ENCODE measurements at places on chromosomes 2 and 18.

DNA sequence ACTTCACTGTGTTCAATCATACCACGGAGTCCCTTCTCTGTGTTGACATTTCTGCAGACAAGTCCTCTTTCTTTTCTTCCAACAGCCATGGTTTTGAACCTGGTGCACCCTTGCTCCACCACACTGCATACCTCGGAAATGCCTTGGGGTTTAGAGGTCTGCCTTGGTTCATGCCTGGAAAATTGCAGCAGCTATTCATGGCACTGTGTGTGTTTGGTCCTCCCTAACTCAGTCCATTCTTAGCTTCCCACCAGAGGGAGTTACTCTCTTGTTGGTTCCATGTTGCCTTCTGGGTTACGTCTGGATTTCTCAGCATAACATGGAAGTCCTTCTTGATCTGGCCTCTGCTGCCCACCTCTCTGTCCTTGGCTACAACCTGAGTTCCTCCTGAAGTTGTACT, 206.0 kb downstream of the FHOD3 start:
- DNase-seq: no peak

DNA sequence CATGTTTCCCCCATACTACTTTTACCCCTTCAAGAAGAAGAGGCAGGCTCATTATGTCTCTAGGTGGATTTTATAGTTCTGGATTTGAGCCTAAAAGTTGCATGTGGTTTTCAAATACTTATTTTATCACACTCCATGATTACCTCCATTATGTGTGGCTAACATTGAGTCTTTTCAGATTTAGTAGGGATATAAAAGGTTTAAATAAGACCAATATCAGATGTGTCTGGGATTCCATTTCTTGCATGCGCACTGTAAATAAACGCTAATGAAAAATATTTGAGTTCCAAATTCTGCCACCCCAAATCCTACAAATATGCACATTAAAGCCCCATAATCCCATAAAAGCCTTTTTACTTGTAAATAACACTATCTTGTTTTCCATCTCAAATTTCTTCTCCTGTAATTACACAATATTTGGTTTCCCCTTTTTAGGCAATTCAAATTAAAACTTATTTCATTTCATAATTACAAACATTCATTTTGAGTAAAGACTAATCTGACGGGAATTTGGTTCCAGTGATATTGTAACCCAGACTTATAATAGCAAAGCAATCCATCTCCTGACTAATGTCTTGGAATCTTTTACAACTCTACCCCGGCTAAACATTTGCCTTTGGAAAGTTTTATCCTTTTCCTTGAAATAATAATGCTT, 600.0 kb downstream of the SLC4A3 start:
- DNase-seq: no peak

- no peak for DNase-seq
Observed at GRCh38 chr2:148110184-148110583, 89.3 kb downstream of the MBD5 start.

GRCh38 chr2:67277450-67277849, 119.7 kb upstream of the ETAA1 start:
- DNase-seq: no peak

DNA sequence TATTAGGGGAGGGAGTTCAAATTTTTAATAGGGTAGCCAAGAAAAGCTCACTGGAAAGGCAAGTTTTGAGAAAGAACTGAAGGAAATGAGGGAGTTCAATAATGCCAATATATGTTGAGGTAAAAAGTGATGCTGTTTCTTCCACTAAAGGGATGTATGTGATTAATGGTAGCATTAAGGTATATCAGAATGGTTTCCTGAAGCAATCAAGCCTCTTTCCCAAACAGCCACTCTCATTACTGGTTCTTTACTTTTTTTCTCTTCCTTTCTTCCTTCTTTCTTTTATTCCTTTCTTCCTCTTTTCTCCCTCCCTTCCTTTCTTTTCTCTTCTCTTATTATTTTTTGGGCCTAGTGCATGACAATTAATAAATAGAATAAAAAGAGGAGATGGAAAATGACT, 433.5 kb downstream of the SATB2 start:
- no peak for DNase-seq

DNA sequence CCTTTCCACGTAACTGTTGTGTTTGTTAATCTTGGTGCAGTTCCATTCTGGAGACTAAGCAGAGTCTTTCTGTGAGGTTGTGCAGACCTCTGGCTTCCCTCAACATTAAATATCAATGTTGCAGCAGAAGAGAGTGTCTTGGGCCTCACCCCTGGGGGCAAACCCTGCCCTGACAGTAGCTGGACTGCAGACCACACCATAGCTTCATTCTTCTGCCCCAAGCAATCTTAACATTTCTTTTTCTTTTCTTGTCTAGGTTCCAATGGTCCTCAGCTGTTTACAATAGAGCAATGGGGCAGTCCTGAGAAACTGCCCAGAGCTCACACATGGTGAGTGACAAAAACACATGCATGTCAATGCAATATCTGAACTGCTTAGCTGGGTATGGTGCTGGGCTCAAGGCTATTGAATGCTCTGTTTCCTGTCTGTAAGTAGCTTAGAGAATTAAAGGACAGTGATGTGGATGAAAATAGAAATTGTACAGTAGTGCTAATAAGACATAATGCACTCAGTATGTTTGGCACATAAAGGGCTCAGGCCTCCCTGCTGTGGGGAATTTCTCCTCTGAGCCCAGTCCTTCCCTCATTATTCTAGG, 237.6 kb downstream of the ALPK2 start:
- no peak for DNase-seq

- no peak for DNase-seq
Observed at GRCh38 chr2:234003972-234004617, 46.4 kb upstream of the SPP2 start.

DNA sequence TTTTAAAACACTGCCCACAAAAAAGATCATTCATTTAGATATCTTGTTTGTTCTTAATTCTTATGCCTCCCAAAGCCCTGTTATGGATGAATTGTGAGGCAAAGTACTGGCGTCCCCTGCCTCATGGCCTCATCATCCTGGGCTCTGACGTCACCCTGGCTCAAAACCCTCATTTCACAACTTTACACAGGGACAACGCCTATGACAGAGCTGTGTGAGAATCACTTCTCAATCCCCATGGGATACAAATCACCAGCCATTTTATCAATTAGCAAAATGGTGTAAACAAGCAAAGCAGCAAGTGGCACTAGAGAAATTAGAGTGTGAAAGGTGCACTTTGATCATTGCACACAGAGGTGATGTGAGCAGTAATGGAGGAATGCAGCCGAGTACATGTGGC, 16.6 kb downstream of the FHOD3 start:
- DNase-seq: no peak

DNA sequence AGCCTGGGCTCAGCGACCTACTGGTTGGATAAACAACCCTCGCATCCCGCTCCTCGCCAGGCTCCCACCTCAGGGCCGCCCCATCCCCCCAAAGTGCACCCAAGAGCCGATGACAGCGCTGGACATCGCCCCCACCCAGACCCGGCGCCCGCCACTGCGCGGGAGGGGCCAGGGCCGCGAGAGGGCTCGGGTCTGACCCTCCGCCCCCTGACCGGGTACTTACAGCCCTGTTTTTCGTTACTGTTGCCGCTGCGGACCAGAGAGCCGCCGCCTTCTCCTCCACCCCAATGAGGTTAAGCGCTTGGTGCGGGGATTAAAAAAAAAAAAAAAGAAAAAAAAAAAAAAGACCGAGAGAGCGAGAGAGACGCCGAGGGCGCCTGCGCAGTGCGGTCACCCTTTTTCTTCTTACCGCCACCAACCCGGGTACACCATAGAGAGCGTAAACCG, at the start of gene CLASP1:
TSS of gene CLASP1 (minus strand) at position 314 of the 447 bp plus-strand sequence. CDS start 43,567 bp downstream, outside the sequence.
- no peak for DNase-seq

GRCh38 chr18:27843783-27844777, 332.9 kb downstream of the CDH2 start:
- DNase-seq: no peak

DNA sequence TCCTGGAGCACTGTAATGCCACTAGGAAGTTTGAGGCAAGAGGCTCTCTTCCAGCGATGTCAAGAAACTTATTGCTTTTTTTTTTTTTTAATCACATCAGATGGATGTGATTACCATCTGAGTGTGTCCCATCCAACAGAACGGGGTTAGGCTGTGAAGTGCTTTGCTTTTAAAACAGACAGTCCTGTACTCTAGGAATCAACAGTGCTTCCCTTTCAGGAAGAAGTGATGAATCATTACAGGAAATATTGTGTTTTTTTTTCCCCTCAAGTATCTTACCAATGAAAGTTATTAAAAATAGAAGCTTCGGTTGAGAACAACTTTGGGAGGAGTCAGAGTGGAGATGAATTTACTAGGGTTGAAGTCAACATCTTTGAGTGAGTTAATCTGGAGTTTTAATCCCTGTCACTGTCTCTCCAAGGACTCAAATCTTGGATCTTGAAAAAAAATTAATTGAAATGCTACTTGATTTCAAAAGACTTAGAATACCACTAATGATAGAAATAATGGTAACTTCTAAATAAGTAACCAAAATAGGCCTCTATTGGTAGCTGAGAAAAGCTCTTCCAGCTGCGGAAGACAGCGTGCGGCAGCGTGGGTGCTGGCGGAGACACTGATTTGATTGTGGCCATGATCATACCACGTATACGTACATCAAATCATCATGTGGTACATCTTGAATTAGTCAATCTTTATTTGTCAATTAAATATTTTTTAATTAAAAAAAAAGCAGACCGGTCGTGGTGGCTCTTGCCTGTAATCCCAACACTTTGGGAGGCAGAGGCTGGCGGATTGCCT, 45.5 kb downstream of the GATA6 start:
- DNase-seq: no peak

GRCh38 chr2:199662255-199662654, 188.7 kb downstream of the FTCDNL1 start:
- no peak for DNase-seq

GRCh38 chr18:80204142-80204541, 43.2 kb downstream of the PARD6G start:
- no peak for DNase-seq

Measured in stimulated activated CD4-positive, alpha-beta T cell treated with anti-CD3 and anti-CD28 coated beads, TNF-alpha, amount 100 ng/mL, for 24 hours (primary cell).